ENCODE measurements at places on chromosomes 6 and 20.

DNA sequence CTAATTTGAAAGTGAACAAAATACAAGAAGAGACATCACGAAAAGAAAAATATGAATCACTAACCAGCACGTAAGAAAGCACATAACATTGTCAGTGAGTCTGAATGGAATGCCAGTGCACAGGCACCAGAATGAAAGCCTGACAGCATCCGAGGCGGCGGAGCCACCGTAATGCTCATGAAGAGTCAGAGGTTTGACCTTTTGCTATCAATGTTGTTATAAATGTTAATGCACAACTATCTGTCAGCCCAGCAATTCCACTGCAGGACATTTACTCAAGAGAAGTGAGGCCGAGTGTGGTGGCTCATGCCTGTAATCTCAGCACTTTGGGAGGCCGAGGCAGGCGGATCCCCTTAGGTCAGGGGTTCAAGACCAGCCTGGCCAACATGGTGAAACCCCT is 562.1 kb downstream of the PRKN start:
- DNase-seq, result no peak

DNA sequence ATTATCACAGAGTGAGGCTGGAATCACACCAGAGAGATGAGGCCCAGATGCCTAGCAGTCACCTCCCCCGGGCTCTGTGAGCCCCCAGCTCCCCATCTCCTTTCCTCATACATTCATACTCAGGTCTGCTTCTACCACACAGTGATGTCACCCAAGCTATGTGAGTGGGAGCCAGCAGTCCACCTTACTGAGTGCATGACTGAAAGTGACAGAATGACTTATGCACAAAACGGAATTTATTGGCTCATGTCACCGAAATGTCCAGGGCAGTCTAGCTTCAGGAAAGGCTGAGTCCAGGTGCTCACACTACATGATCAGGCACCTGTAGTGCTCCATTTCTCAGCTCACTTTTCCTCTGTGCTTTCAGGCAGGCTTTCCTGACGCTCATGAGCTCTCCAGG is 36.7 kb upstream of the CCN6 start:
- no peak for DNase-seq

DNA sequence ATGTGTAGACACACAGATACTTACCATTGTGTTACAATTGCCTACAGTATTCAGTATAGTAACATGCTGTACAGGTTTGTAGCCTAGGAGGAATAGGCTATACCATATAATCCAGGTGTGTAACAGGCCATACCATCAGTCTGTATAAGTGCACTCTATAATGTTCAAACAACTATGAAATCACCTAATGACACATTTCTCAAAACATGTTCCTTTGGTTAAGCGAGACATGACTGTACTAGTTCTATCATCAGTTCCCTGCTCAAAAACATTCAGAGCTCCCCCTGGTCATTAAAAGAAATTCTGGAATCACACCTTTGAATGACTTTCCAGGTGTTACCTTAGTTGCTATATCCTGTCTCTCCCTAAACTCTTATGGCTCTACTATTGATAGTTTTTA is 70.4 kb upstream of the SLC2A12 start:
- no peak for DNase-seq

DNA sequence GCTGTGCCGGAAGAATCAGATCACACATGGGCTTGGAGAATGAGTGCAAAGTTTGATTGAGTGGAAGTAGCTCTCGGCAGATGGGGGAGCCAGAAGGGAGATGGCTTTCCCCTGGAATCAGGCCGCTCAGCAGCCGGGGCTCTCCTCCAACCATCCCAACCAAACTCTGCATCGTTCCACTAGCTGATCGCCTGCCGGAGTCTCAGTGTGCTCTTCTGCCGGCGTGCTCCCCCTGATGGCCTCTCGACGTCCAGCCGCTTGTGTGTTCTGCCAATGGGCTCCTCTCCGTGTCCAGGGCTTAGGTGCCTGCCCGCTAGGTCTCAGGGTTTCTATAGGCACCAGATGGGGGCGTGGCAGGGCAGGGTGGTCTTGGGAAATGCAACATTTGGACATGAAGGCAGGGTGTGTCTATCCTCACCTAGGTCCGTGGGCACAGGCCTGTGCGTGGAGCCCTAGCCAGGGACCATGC is 4.9 kb upstream of the BIRC7 start:
- DNase-seq, result peak; percentile 21

DNA sequence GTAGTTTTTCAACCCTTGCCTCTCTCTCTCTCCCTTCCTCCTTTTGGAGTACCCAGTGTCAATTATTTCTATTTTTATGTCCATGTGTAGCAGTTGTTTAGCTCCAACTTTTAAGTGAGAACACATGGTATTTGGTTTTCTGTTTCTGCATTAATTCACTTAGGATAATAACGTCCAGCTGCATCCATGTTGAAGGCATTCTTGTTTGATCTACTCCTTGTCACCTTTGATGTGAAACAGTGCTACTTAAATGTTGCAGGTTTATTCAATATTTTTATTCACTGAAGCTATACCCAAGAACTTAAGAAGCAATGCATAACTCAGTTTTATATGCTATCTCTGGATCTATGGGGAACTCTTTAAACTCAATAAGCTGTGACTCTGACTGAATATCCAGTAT is 465.2 kb upstream of the ADGRB3 start:
- no peak for DNase-seq

DNA sequence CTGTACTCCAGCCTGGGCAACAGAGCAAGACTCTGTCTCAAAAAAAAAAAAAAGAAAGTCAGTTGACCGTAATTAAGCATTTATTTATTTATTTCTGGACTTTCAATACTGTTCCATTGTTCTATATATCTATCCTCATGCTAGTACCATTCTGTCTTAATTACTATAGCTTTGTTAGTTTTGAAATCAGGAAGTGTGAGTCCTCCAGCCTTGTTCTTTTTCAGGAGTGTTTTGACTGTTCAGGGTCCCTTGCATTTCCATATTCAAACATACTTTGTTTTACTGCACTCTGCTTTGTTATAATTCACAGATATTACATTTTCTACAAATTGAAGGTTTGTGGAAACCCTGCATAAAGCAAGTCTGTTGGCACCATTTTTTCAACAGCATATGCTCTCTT is 36.7 kb upstream of the ASXL1 start:
- no peak for DNase-seq

GRCh38 chr6:16800942-16801341 is 39.7 kb upstream of the ATXN1 start:
- DNase-seq, result peak; percentile 42

- no peak for DNase-seq
These were observed 35.1 kb downstream of the CST9L start for GRCh38 chr20:23533161-23533560.

GRCh38 chr20:6886065-6886729 is 118.7 kb downstream of the BMP2 start:
- DNase-seq, result no peak

GRCh38 chr20:58781138-58781537 is 69.6 kb downstream of the GNAS-AS1 start:
- DNase-seq, result no peak

DNA sequence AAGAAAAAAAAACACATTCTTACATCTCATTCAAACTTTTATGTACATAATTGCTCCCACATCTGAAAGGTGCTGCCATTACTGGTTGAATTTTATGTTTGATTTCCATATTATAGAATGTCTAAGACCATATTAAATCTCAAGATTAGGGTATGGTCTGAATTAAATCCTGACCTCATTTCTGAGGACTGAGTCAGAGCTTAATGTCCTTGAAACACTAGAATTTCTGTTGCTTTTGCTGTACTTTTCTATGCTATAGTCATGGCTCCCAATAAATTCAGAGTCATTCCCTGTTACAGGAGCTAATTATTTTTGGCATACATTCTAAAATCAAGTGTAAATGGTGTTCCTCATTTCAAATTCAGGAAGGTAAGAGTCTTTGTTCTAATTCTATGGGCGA is 285.3 kb upstream of the MANEA start:
- DNase-seq, result no peak

DNA sequence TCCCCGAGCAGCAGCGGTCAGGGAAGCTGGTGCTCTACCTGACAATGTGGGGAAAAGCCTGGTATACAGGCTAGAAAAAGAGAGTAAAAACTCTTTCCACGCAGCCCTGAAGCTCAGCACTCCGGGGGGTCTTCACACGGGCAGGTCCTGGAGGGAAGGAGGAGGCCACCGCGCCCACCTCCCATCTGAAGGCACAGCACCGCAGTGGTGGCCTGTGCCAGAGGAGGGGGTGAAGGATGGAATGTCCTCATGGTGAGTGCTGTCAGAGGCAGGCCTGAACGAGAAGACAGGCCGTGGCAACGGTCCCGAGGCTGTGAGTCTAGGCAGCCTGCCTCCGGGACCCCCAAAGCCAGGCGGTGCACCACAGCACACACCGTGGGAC is 5.8 kb downstream of the SLC2A4RG start:
- no peak for DNase-seq

- DNase-seq, result no peak
These were observed 4.5 kb upstream of the EPB41L2 start for GRCh38 chr6:131067521-131067920.

GRCh38 chr6:113873043-113873667 is 16.0 kb downstream of the MARCKS start:
- no peak for DNase-seq

- no peak for DNase-seq
These were observed 43.7 kb downstream of the STK35 start for GRCh38 chr20:2145376-2145775.

- no peak for DNase-seq
These were observed 6.1 kb upstream of the ULBP3 start for GRCh38 chr6:150075034-150075421.

DNA sequence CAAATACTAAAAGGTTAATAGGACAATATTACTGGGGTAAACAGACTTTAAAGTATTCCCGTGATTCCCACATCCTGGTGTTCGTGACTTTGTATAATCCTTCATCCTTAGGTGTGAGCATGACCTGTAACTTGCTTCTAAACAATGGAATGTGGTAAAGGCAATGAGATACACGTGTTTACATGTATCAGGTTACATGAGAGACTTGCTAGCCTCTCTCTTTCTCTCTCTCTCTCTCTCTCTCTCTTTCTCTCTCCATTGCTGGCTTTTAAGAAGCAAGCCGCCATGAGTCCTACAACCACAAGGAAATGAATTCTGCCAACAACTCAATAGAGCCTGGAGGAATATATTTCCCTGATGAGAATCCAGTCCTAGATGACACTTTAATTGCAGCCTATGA is 83.9 kb upstream of the LGSN start:
- DNase-seq, result no peak

DNA sequence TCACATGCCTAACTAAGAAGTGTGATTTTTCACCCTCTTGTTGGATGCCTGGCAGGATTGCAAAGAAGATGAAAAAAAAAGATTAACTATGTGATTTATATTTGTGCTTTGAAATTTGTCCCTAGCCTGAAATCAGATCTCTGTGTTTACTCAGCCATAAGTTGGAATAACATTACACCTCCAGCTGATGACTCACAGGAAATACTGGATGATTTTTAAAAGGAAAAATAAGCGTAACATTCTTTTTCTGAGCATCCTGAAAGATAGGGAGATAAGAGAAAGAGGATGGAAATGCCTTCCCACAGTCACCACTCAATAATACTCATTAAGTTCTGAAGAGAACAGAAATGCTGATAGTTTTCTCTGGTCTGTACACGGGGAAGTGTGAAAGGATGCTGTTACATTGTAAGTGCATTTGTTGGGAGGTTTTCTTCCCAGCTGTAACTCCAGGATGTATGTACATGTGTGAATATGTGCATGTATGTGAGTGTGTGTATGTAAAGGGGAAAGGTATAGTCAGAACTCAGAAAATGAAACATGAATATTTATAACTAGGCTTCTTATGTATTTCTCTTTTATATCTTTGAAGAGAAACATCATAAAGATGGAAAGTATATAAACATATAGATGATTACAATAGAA is 37.4 kb upstream of the RIPPLY2 start:
- no peak for DNase-seq

DNA sequence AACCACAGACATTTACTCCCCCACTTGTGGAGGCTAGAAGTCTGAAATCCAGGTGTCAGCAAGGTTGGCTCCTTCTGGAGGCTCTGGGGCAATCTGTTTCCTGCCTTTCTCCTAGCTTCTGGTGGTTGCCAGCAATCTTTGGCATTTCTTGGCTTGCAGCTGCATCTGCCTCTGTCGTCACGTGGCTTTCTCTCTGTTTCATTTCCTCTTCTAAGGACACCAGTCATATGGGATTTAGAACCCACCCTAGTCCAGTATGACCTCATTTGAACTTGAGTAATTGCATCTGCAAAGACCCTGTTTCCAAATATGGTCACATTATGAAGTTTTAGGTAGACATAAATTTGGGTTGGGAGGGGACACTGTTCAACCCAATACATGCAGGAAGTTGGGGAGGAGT is 56.2 kb upstream of the EPB41L1 start:
- DNase-seq, result peak; percentile 72

GRCh38 chr6:52641826-52642225 is 29.1 kb upstream of the TMEM14A start:
- DNase-seq, result no peak

- peak; percentile 65 for DNase-seq
These were observed 125.3 kb upstream of the SLC2A12 start for GRCh38 chr6:134177753-134178160.

DNA sequence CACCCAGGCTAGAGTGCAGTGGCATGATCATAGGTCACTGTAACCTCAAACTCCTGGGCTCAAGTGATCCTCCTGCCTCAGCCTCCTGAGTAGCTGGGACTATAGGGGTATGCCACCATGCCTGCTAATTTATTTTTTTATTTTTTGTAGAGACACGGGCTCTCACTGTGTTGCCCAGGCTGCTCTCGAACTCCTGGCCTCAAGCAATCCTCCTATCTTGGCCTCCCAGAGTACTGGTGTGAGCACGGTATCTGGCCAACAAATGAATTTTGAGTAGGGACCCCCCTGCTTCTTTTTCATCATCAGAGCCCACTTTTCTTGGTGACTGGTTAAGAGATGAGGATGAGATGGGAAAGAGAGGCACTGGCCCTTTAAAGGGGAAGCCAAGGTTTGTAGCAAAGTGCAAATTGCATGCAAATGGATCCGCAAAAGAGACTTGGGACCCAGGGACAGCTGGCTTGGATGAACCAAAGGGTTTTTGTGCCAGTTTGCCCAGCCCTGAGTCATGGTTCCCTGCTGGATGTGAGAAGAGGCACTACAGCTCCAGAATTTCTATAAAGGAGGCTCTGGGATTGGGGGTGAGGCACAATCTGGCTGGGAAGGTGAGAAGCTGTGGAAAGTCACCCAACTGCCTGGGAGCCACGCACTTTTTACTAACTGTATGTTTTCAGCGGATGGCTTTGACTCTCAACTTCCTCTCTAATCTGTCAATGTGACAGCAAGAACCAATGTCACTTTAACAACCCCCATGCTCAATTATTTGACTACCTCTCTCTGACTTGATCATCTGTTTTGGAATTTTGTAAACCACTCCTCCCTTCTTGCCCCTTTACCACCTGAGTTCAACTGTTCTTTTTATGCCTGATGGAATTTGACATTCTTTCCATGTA is 58.7 kb upstream of the RNF24 start:
- no peak for DNase-seq

- peak; percentile 99 for DNase-seq
These were observed 96.8 kb downstream of the CDH26 start for GRCh38 chr20:60054716-60055634.

GRCh38 chr6:106318061-106318460 is 7.5 kb downstream of the ATG5 start:
- DNase-seq, result no peak

- no peak for DNase-seq
These were observed 135.4 kb downstream of the MTFR2 start for GRCh38 chr6:136114661-136115060.

- DNase-seq, result no peak
These were observed 8.4 kb upstream of the TGM2 start for GRCh38 chr20:38173237-38174156.

Data from HL-60 (cell line).